ENCODE measurements at places on chromosomes 3 and 15.

DNA sequence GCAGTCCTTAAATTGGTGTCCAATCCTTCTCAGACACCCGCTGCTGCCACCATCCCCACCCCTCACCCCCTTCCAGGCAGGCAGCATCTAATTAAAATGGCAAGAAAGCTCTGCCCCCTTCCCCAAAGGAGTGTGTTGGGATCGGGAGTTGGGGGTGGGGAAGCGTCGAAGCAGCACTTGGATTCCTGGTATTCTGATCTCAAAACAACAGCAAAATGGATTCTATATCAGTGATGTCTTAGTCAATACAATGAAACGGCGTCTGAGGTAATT lies 1.4 kb downstream of the TNIK start:
- DNase-seq = no peak

DNA sequence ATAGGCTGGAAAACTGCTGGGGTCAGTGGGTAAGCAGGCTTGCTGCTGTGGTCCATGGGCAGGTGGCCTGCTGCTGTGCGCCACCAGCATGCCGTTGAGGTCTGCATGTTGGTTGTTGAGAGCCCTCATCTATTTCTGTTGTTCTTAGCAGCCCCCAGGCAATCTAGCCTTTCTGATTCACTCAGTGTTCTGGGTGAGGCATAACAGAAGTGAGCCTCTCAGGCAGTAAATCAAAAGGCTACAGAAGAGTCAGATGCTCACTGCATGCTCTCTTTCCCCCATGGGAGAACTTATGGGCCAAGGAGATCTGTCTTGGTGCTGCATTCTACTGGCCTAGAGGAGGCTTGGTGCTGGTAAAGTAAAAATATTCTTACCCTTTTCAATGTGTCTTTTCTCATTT lies 67.8 kb upstream of the ATP10A start:
- no peak for DNase-seq

DNA sequence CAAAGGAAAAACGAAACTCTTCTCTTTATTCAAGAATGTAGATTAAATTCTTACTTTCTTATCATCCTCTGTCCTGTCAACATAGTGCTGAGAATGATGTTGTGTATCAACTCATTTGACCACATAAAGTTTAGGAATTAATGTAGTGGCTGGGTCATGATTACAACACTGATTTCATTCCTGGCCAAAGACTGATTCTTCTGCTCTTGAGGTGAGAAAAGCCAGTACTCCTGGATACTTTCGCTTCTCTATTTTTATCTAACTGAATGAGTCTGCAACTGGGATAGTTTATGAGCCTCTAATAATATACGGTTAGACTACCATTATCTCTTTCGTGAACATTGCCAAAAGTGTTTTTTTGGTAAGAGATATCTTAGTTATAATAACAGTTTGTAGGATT lies 173.0 kb downstream of the LPP start:
- no peak for DNase-seq

DNA sequence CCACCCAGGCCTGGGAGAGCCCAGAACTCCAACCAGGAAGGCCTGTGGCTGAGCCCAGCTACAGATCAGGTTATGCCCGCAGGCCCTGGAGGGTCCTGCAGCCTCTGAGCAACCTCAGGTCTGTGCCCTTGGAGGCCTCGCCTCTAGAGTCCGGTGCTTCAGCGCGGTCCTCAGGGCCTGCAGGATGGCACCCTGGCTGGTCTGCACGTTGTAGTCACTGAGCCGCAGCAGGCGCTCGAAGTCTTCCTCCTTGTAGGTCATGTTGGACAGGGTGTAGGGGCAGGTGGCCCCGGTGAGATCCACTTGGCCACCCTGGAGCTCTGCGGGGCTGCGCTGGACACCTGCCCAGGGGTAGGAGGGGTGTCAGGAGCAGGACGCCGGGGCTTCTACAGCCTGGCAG lies 25.8 kb downstream of the PLA2G4D start:
- DNase-seq = no peak

- no peak for DNase-seq
Observed at GRCh38 chr3:189827108-189827507, 195.9 kb downstream of the TP63 start.

DNA sequence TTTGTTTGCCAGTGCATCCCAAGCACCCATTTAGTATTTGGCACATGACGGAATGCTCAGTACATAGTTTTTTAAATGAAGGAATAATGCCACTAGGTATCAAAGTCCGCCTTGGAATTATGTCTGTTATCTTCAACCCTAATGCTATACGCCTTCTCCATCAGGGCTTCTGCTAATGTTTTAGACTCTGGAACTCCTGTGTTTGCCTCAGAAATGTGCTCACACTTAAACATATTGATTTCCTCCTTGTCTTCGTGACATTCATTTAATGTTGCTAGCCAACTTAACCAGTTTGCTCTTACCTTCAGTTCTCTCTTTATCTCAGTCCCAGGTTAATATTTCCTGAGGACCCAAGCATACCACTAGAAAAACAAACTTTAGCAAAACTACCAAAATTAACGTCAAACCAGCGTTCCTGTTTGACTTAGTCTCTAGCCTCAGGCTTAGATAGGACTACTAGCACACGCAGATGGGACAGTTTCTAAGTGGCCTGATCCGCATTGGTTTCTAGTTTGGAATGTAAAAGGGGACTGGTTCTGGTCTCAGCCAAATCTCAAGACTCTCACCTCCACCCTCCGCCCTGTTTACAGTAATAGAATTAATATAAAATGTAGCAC lies 81.4 kb downstream of the IL1RAP start:
- DNase-seq = no peak

- DNase-seq = no peak
Observed at GRCh38 chr3:60215946-60216345, 1035.3 kb downstream of the FHIT start.

DNA sequence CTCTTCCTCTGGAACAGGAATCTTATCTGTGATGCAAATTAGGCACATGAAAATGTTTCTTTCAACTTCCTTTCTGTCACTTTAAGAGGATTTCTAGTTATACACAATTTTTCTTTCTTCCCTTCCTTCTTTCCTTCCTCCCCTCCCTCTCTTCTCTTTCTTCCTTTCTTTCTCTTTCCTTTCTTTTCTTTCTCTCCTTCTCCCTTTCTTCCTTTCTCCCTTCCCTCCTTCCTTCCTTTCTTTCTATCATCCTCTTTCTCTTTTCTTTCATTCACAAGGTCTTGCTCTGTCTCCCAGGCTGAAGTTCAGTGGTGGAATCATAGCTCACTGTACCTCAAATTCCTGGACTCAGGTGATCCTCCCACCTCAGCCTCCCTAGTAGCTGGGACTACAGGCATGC lies 18.0 kb upstream of the C2CD4B start:
- DNase-seq = no peak

DNA sequence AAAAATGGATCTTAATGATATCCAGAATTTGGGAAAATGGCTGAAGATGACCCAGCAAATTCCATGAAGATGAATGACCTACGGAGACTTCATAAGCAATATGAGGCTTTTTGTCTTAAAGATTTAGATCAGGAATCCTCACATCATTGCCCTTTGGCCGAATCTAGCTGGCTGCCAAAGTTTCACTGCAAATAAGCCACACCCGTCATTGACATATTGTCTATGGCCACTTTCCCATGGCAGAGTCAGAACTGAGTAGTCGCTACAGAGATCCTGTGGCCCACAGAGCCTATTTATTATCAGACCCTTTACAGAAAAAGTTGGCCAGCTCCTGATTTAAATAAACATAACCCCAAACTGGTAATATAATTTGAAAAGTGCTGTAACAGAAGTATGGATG lies 307.4 kb upstream of the RARB start:
- no peak for DNase-seq

- DNase-seq = no peak
Observed at GRCh38 chr3:48678056-48678455, 7.7 kb downstream of the NCKIPSD start.

GRCh38 chr3:123373474-123373987 lies 75.4 kb downstream of the ADCY5 start:
- no peak for DNase-seq

- no peak for DNase-seq
Observed at GRCh38 chr3:142285083-142285517, 59.7 kb upstream of the GK5 start.

DNA sequence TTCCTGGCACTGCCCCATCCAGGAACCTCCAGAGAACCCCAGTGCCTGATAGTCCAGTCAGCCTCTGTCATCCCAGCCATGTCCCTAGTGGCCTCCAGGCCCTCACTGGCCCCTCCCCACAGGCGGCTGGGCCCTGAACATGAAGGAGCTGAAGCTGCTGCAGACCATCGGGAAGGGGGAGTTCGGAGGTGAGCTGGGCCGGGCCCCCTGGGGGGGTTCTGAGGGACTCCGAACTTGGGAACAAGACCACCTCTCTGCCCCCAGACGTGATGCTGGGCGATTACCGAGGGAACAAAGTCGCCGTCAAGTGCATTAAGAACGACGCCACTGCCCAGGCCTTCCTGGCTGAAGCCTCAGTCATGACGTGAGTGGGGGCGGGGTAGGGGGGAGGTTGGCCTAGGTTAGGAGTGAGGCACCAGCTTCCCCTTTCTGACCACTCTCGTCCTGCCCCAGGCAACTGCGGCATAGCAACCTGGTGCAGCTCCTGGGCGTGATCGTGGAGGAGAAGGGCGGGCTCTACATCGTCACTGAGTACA lies 12.0 kb upstream of the LMAN1L start:
- no peak for DNase-seq

GRCh38 chr3:23662079-23662617 lies 143.6 kb upstream of the UBE2E1 start:
- DNase-seq = no peak

GRCh38 chr3:55486101-55486856 lies 827 bp downstream of the WNT5A start:
- DNase-seq = no peak

- no peak for DNase-seq
Observed at GRCh38 chr3:57682284-57682683, 10.6 kb downstream of the DENND6A start.

DNA sequence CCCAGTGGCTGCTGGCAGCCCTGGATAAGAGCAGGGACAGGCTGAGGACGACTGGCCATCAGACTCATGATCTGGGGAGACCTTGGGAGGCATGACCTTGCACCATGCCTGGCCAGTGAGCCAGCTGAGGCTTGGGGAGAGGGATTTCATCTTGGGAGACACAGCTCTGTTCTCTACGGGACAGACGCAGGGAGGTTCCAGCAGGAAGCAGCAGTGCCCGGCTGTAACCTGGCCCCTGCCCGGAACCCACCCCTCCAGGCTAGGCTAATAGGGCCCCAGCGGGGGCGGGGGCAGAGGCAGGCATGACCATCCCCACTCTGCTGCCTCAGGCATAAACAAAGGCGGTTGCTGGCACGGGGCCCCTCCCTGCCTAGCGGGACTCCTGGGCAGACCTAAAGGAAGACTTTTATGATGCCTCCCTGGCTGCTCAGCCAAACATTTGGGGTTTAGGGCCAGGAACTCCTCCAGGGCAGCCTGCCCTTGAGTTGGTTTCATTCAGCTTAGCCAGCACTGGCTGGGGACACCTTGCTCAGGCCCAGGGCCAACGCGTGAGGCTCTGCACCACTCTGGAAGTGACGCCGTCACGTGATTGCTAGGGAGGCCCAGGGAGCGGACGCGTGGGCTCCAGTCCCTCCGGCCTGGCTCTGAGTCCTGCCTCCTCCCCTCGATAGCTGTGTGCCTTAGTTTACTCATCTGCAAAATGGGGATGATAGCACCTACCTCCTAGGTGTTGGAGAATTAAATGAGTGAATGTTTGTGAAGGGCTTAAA lies 27.6 kb downstream of the HDAC11 start:
- no peak for DNase-seq

DNA sequence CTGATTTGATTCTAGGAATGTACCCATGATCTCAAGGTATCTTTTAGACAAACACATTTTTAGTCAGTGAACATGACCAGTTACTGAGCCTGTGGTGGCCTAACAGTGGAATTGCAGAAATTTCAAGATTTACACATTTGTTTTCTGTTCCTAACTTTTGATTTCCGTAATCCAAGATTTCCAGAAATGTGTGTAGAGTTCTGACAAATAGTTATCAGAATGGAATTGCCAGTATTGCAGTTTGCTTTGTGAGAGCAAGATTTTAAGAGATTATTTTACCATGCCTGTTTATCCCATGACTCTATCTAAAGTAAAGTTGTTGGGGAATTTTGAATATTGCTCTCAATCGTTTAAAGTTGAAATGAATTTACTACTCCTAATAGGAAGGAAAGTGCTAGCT lies 11.7 kb upstream of the UTS2B start:
- DNase-seq = no peak

DNA sequence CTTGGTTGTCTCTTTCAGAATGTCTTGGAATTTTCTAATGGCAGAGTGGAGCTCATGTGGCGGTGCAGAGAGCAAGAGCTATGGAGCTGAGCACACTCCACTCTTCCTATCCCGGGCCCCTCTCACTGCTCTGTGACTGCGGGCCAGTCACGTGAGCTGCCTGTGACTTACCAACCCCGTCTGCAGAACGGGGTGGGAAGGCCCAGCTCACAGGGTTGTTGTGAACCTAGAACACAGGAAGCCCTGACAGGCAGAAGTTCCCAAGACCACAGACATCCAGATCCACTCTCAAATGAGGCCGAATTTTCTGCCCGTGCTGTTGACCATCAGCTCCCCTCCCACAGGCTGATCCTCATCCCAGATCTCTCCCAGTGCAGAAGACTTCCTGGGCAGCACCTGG lies 35.5 kb upstream of the PLXNA1 start:
- no peak for DNase-seq

DNA sequence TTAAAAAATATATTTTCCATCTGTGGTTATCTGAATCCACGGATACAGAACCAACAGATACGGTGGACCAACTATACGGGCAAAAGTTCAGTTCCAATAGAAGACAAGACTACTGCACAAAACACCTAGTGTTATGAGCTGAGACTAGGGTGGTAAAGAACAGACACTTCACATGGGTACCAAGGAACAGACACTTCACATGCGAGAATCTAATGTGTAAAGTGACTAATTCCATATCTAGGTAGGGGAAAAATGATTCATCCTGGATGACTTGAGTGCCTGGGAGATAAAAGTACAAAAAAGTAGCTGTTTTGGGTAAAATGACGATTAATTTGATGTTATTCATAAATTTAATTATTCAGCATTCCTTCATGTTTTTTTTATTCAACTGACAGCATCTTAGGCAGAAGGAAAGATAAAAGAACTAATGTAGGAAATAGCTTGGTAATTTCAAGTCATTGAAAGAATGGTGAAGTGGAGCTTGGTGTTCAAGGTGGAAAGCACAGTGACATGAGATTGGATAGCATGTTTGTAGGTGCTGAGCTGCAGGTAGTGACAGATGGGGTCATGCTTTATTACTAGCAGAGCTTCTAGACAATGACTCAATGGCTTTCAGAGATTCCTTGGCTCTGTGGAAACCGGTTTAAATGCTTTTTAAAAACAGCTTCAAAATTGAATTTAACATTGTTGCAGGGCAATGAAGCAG lies 5.2 kb downstream of the CD200 start:
- DNase-seq = no peak

DNA sequence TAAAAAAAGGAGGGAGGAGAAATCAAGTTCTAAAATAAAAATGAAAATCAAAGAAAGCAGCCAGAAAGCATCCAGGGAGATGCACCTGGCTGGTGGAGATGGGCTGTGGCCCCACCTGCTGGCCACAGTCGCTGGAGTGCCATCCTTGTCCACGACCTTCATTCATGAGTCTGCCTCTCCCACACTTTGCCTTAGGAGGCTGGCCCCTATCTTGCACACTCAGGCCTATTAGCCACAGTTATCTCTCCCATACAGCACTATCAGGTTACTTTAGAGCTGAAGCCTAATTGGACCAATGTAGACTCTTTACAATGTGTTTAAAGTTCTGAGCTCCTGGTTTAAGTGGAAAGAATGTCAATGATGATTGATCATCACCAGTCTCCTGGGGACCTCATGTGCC lies 392.0 kb upstream of the RORA start:
- no peak for DNase-seq
